Fibroblast of skin of left biceps (primary cell): ENCODE measurements at places on chromosomes 1 and 21.

DNA sequence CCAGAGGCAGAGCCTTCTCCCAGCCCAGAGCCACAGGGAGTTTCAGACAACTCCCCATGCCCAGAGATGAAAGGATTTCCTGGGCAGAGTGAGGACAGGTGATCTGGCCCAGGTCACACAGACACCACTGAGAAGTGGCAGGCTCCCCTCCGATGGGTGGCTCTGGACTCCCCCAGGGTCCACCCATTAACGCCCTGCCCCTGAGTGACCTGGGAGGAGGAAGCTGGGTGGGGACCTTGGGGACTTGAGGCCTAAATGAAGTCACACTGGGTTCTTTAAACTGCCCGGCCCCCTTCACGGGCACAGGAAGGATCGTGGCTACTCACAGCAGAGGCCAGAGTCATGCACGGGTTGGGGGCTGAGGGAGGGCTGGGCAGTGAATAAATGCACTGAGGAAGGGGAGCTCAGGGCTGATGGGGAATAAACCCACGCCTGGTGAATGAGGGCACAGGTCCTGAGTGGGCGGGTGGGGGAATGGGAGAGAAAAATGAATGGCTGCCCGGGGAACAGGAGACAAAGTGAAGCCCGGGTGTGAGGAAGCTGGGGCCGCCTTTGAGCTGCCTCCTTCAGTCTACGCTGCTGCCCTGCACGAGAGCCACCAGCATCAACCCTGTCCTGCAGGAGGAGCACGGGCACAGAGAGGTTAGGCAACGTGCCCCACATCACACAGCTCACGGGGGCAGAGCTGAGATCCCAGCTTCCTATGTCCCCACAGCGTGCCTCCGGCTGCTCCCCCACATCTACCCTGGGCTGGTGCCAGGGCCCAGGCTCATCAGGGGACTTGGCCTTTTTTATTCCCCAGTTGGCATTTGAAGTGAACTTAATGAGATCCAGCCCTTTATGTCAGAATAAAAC, 404.3 kb downstream of the MATN1 start:
- DNase-seq: no peak

- no peak for DNase-seq
Observed at GRCh38 chr1:164587617-164588501, 28.9 kb downstream of the PBX1 start.

DNA sequence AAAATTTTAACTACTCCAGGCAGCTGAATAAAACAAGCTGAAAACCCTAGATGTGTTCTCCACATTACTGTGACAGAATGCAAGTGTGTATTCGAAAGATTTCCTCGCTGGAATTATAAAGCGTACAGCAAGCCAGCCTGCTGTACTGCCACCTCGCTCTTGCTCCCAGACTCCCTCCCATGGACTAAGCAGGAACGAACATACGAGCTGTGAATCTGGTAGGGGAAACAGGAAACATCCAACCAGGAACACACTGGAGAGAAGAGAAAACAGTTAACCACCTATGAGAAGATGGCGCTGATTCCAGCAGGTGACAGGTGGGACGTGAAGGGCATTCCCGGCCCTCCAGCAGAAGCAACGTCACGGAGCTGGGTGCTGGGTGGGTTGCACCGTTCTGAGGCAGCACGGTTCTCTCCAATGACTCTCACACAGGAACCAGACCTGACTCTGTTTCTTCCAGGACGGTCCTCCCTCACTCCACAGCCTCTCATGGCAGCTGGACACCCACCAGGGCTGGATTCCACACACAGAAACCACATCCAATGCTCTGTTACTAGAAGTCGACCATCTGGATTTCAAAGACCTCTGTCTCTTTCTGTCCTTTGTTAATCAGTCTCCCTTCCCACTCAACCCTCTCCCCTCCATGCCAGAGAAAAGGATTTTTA, 219.2 kb downstream of the RERE start:
- no peak for DNase-seq

DNA sequence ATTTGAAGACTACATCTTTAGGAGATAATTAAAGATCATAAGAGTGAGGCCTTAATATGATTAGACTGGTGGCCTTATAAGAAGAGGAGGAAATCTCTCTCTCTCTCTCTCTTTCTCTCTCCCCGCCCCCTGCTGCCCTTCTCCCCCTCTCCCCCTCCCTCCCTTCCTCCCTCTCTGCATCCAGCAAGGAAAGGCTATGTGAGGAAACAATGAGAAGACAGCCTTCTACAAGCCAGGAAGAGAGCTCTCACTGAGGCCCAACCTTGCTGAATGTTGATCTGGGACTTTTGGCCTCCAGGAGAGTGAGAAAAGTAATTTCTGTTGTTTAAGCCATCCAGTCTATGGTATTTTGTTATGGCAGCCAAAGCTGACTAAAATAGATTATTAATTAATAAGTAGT, 21.6 kb downstream of the FOXD3 start:
- DNase-seq: no peak

GRCh38 chr1:184387069-184387475, 243 bp downstream of the C1orf21 start:
- no peak for DNase-seq

DNA sequence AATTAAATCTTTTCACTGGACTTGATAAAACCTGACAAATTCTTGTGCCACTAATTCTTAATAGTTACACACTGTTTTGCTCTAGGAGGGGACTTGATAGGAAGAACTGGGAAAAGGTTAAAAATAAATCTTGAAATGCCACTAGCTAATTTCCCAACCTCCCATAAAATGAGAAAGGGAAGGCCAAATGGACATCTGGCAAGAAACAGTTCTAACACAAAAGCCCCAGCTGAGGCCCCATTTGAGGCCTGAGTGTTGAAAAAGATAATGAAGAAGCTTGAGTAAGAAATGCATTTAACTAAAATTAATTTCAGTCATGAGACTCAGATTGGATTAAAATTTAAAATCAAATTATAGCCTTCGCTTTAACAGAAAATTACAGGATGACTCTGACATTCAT, 11.2 kb upstream of the RAP1GAP start:
- no peak for DNase-seq

- peak; percentile 3 for DNase-seq
Observed at GRCh38 chr1:102967786-102968185, 140.5 kb downstream of the COL11A1 start.

DNA sequence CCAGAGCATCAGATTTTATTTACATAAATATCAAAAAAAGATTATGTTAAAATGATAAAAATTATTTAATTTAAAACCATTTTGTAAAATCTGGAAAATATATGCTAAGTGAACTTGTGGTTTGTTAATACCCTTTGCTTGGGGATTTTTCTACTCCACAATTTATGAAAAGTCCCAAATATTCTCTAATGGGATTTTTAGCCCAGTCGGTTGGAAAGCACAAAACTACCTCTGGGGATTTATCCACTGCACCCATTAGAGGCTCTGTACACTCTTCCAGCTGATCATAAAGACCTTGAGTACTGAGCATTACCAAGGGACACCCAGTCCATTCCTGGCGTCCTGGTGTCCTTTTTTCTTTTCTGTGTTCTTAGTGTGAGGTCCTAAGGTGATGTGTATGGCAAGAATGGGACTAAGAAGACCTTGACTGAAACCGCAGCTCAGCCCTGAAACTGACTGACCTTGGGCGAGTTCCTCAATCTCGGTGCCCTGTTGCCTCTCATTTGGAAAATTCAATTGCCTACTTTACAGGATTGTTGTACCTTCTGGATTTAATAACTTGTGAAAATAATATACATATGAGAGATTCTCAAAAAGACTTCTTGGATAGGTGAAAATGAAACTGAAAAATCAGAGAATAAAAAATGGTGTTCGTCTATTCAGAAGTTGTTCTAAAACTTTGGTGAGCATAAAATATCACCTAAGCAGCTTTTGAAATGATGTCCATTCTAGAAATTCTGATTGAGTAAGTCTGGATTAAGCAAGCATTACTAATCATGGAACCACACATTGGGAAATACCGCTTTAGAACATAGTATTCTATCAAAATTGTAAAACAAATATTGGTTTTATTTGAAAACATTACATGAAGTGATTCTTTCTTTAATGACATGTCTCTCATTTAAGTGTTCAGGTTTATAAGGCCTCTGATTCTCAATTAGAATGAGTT, 21.5 kb upstream of the SAMSN1 start:
- no peak for DNase-seq

DNA sequence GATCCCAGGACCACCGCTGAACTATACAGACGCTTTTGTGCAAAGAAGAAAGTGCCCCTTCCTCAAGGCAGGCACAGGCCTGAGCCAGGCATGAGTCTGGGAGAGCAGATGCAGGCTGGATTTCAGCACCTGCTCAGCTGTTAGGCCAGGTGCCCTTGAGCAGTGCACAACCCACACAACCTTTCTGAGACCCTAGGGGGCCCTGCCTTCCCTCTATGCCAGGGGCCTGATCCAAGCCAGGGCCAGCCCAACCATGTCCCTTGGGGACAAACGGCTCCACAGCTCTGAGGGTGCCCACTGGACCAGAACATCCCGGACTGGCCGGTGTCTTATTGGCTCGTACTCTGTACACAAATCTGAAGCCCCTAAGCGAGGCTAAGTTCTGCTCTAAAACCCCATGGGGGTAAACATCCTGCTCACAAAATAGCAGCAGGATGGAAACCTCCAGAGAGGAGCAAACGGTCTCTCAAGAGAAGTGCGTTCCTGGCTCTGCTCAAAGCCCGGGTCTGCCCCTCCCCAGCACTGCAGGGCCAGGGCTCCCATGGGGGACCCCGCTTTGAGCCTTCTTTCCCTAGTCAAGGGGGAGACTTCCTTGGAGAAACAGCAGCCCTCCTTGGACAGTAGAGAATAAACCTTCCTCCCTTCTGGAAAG, 275.1 kb downstream of the NPHP4 start:
- no peak for DNase-seq

GRCh38 chr1:239539051-239539450, 152.7 kb downstream of the CHRM3 start:
- no peak for DNase-seq
